ENCODE measurements at places on chromosomes 12 and 14.

DNA sequence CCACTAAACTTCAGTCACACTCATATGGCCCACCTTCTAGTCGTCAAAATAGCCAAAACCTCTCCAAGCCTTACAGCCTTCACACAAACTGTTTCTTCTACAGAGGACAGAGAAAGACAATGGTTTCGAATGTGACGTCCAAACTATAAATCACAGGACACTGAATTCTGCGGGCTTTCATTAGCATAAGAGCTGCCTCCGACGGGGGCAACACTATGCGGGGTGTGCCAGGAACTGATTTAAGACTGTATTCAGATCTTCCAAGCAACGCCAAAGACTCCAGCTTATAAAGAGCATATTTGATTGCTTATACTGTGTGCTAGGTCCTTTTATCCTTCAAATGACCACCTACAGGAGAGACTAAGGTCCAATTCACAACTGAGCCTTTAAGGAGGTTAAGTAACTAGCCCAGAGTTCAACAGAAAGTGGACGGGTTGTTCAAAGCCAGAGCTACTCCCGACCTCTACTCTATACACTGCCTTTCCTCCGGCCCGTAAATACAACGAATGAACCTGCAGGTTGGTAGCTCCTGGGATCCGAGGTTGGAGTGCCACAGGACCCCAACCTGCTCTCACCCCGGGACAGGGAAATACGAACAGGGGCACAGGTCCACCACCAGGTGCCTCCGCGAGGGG lies 575 bp downstream of the L2HGDH start:
- DNase-seq: no peak

DNA sequence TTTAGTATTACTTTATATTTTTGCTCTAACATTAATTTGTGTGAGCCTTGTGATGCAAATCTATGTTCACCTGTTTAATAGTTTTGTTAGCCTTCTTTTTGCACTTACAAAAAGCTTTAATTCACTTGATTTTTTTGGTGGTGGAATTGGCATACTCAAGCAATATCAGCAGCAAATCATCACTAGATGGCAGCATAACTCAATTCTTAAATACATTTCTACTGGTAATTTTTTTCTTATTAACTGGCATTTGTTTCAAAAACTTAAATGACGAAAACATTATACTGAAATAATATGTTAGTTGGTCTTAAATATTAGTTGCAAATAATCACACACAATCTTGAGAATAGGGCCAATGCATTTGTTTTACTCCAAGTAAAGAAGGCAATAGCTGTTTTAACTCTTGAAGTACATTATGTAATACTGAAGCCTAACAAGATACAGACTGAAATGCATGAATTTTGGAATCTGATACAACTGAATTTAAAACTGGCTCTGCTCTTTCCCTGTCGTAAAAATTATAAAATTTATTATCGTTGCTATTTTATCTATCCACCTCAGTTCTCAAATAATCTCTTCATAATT lies 151.5 kb downstream of the ATXN7L3B start:
- no peak for DNase-seq

GRCh38 chr14:87960013-87960787 lies 32.8 kb downstream of the GALC start:
- no peak for DNase-seq

DNA sequence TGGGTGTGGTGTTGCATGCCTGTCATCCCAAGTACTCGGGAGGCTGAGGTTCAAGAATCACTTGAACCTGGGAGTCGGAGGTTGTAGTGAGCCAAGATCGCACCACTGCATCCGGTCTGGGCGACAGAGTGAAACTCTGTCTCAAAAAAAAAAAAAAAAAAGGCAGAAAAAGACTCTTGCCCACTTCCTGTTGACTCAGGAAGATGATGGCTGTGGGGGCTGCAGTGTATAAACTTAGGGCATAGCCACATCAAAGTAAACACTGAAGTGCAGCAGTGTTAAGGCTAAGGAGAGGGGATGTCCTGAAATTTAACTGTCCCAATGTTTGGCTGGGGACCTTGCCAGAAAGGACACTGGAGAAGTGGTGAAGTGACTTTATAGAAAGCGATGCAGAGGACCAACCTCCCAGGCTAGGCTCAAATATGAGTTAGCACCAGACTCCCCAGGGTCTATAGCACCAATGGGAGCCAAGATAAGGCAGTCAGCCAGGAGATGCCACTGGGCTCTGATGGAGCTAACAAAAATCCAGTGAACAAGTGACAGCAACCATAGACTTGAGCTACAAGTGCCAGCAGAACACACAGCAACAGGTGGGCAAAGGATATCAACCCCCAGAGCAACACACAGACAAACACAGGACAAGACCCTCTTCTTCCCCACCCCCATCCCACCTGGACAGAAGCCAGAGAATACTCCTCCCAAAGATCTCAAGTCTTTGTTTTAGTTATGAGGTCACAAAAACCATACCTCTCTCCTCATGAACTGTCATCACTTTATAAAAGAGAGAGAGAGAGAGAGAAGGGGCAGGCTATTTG lies 28.0 kb downstream of the NELL2 start:
- no peak for DNase-seq

DNA sequence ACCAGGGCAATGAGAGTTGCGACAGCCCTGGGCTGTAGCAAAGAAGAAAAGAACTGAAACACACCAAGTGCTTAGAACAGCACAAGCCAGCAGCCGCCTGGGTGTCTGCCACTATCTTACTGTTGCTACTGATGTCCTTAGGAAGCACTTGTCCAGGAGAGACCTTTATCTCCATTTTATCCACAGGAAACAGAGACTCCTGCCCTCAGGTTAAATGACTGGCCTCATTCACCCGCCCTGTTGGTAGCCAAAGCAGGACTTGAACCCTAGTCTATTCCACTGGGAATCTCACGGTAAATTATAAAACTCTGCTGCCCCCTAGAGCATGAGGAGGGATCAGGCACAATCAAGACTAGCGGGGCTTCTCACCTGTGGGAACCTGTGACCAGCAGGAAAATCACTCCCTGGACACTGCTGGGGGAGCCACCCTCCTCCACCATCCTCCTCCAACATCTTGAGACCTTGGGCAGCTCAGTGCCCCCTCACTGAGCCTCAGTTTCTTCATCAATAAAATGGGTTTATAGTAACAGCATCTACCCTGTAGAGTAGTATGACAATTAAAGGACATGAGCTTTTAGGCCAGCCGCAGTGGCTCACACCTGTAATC lies 20.5 kb upstream of the TESC start:
- no peak for DNase-seq

DNA sequence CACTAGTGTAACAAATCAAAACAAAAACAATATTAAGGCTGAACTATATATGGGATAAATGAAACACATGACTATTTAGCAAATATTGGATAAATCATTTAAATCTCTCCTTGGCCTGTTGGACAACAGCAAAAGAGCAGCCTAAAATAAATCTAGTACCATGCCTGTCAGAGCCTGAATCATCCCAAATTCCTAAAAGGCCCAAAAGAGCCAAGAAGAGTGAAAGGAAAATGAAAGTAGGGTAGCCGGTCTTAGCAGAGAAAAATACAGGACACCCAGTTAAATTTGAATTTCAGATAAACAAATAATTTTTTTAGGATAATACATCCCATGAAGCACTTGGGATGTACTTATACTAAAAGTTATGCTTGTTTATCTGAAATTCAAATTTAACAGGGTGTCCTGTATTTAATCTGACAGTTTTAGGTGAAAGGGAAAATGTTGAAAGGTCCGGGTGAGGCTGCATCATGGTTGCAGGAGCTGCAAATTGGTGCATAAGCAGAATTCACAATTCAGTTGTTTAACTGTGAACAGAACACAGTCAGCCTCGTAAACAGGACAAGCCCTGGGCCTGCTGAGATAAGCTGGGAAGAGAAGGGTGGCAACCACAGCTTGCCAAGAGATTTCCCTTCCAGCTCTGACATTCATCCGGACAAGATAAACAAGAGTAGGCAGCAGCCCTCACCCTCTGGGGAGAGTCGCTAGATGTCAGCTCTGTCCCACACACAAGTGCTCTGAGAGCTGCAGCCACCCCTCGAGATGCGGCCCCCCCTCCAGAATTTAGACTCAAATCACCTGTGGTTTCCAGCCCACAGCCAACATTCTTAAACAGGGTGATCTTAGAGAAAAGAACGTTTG lies 30.3 kb downstream of the DMAC2L start:
- no peak for DNase-seq

All from stimulated activated CD8-positive, alpha-beta memory T cell treated with anti-CD3 and anti-CD28 coated beads, Interleukin-4, amount 100 ng/mL, for 1 hour (primary cell).